Natural killer cell (primary cell): ENCODE measurements at places on chromosomes 5 and 9.

DNA sequence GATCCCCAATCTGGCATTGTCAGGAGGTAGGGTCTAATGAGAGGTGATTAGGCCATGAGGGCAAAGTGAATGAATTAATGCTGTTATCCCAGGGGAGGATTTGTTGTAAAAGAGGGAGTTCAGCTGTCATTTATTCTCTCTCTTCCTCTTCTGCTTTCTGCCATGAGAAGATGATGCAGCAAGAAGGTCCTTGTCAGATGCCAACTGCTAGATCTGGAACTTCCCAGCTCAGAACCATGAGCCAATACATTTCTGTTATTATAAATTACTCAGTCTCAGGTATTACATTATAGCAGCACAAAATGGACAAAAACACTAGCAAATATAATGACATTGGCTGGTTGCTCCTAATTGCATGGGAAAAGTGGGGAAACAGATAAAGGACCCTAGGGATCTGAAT, 15.6 kb upstream of the BICD2 start:
- DNase-seq, result no peak

GRCh38 chr9:83384214-83384613, 154.0 kb downstream of the FRMD3 start:
- DNase-seq, result no peak

GRCh38 chr9:118786877-118787276, 582.4 kb downstream of the BRINP1 start:
- no peak for DNase-seq

GRCh38 chr5:149790276-149790675, 60.2 kb downstream of the PPARGC1B start:
- DNase-seq, result no peak

- no peak for DNase-seq
Observed at GRCh38 chr9:124471761-124472160, 21.5 kb downstream of the ADGRD2 start.

GRCh38 chr5:176817369-176817840, 7.0 kb downstream of the UNC5A start:
- no peak for DNase-seq
